ENCODE measurements at places on chromosomes 7 and 10. TPM values are rescaled to one million over a fixed set of nuclear protein-coding genes. Genes with fewer than 3 reads are reported as not detected.

The PNLIPRP1 gene
- polyA plus RNA-seq: not detected

The SLC13A4 gene
- 3.3 TPM for polyA plus RNA-seq

DNA sequence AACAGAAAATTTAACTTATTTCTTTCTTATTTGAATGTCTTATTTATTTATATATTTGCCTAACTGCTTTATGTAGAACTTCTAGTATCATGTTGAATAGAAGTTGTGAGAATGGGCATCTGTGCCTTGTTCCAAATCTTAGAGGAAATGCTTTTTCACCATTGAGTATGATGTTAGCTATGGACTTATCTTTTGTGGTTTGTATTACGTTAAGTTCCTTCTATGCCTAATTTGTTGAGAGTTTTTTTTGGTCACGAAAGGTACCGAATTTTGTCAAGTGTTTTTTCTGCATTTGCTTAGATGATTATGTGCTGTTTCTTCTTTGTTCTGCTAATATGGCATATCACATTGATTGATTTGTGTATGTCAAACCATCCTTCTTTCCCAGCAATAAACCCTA, 161.0 kb upstream of the TRIM24 start:
- DNase-seq: no peak

DNA sequence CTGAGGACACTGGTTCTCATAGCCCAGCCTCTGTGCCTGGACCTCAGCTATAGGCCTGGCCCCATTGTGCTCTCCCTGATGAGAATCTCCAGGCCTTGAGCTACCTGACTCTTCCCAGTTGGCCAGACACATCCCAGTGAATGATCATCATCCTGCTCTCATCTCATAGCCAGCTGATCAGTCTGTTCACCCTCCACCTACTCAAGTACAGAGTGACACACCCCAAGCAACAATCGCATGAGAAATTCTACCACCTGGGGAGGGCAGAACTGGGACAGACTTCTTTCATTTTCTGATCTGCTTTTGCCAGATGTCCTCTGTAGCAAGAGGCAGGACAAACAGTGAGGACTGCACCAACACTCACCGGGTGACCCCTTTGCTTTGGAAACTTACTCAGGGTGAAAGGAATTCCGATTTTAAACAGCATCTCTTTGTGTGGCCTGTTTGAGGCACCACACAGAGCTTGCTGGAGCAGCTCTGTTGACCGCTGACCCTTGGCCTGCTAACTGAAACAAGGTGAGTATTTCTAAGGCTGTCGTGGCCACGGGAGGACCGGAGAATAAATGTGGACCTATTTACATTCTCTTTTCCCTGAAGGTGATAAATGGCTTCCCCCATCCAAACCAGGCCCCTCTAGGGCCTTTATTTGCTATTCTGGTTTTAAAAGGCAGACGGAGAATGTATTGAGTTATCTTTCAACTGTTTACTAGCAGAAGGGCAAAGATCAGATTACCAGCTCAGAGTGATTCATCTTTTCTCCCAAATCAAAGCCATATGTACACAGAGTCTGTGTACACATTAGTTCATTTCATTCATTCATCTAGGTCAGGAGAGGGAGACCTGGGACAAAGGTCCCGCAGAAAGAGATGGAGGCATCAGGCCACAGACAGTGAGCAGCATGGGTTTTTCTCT, 181.4 kb upstream of the TNS3 start:
- DNase-seq: peak; percentile 54

GRCh38 chr10:21387868-21388267, 137.6 kb downstream of the SKIDA1 start:
- DNase-seq: no peak

Measured in cardiac muscle cell (in vitro differentiated cells and primary cell).